Germinal center (tissue), 1 donor: ENCODE measurements at places on chromosomes 16 and 17.

DNA sequence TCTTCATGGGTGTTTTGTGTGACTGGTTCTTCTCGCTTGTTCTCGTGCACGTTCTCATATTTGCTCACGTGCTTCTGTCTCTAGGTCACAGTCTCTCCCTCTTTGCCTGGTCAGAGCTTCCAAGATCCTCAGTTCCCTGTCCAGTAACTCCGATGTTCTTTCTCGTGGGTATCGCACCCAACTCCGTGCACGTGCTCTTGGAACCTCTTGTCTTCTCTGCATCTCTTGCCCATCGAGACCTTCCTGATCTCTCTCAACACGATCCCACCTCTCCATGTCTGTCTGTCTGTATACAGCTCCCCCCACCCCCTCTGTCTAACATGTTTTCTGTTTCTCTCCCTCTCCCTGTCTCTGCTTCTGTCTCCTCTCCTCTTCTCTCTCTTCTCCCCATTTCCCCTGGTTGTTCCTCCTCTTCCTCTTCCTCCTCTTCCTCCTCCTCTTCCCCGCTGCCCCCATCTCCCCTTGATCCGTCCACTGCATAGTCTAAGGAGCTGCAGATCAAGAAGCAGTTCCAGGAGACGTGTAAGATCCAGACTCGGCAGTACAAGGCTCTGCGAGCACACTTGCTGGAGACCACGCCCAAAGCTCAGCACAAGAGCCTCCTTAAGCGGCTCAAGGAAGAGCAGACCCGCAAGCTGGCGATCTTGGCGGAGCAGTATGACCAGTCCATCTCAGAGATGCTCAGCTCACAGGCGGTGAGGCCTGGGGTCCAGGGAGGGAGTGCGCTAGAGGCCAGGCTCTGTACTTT is 6.1 kb downstream of the HIRIP3 start:
- DNase-seq: no peak

DNA sequence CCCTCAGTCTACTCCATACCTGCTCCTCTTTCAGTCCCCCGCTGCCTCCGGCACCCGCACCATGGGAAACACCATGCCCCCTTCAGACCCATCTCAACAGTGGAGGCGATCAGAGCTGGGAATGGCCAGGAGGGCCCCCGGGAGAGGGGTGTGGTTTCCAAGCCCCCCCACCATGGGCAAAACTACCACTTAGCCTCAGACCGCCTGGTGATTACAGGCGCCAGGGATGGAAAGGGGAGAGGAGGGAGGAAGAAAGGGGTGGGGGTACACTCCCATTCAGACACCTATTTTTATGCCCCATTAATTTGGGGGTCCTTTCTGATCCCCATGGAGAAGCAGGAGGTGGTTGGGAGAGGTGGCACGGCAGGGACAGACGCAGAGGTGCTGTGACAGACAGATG is at the start of gene C17orf114:
TSS of gene C17orf114 (minus strand) at position 101 of the 400 bp plus-strand sequence.
- DNase-seq: no peak

DNA sequence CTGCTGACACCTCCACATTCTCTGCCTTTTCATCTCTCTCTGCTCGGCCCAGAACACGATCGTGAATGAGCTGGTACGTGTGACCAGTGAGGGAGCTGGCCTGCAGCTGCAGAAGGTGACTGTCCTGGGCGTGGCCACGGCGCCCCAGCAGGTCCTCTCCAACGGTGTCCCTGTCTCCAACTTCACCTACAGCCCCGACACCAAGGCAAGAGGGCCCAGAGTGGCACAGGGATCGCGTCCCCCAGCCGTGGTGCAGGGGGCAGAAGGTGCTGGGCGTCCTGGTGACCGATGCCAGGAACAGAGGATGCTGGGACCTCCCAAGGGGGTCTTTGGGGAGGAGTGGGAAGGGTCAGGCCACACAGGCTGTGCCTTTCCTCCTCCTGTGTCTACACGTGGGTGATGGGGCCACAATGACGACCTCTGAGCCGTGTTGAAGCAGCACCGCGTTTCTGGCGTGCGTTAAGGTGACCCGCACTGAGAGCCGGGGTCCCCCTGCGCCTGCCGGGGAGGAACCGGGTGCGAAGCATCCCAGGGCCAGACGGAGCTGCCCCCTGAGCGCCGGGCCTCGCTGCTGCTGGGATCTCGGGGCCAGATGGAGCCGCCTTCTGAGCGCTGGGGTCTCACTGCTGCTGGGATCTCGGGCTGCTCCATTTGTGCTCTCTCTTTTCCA is 17.4 kb downstream of the GAA start:
- DNase-seq: no peak

DNA sequence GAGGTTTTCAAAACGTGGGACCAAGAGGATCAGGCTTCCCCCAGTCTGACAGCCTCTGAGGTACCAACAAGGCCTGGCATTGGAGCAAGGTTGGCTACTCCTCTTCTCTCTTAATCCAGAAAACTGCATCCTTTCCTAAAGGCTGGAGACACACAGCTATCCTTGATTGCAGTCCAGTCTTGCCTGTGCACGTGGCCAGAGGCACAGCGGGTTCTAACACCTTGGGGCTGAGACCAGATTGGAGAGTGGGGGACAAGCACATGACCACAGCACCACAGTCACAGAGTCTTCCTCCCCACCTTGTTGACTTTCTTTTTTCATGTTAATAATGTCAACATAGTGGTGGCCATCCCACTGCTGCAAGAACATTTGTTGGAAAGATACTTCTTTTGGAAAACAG is 46.9 kb downstream of the GNAO1 start:
- no peak for DNase-seq

- no peak for DNase-seq
Observed at GRCh38 chr16:84196727-84197394, 5.9 kb downstream of the ADAD2 start.

- DNase-seq: no peak
Observed at GRCh38 chr17:64783556-64784352, 121.6 kb upstream of the SMURF2 start.

- no peak for DNase-seq
Observed at GRCh38 chr17:1931844-1932579, 93.1 kb downstream of the RTN4RL1 start.

DNA sequence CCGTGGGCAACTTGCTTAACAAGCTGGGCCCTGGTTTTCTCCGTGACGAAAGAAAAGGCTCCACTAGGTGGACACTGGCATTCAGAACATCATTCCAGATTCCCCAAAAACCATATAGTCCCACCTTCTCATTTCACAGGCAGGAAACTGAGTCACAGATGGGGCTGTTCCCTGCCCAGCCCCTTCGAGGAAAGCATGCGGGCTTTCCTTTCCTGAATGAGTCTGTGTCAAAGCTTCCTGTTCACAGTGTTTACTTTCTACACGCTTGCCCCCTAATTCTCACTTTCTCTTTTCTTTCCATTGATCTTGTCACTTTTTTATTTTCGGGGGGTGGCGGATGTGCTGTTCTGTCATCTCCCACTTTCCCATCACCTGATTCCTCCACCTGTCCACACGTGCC is 10.3 kb upstream of the LGALS9 start:
- DNase-seq: no peak

DNA sequence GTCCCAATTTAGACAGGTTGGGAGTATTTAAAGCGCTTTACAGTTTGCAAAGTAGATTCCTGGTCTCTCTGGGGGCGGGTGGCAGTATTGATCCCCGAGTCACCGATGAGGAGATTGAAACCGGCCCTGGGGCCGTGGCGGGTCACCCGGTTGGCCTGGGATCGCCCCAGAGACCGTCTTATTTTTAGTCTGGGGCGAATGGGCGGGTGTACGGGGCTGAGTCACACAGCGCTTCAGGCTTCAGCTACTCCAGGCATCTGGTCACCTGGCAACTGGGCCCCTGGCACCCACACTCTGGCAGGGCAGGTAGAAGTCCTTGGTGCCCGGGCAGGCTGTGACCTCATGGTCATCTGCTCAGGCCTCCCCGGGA is 669 bp downstream of the MIEF2 start:
- peak; percentile 53 for DNase-seq

DNA sequence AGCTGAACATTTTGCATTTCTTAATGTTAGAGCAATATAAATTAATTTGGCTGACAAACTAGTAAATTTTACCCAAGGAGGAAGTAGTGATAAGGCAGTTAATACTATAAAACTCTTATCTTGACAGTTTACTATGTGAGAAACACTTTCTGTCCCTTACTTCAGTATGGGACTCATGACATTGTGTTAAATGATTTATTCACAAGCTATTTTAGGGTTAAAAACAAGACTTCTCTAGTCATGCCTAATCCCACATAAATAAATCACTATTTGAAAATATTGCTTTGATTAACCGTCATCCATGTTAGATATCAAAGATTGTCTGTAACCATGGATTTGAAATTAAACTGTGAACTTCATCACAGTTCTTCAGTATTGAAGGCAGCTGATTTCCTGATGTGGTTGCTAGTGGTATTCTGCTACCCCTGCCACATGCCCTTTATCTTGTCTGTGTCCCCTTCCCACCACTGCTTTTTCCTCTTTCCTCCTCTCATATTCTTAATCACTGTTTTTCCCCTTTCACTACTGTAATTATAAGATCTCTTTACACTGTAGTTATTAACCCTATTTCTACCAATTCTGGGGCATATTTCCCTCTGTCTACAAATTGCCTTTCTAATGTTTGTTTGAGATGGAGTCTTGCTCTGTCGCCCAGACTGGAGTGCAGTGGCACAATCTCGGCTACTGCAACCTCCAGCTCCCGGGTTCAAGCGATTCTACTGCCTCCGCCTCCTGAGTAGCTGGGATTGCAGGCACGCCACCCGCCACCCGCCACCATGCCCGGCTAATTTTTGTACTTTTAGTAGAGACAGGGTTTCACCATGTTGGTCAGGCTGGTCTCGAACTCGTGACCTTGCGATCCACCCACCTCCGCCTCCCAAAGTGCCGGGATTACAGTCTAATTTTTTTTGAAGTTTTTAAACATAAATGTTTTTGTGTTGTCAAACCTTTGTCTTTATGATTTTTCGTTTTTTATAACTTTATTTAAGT is 95.6 kb downstream of the STXBP4 start:
- no peak for DNase-seq

- DNase-seq: no peak
Observed at GRCh38 chr17:33803199-33803685, 451.8 kb upstream of the CCL2 start.

DNA sequence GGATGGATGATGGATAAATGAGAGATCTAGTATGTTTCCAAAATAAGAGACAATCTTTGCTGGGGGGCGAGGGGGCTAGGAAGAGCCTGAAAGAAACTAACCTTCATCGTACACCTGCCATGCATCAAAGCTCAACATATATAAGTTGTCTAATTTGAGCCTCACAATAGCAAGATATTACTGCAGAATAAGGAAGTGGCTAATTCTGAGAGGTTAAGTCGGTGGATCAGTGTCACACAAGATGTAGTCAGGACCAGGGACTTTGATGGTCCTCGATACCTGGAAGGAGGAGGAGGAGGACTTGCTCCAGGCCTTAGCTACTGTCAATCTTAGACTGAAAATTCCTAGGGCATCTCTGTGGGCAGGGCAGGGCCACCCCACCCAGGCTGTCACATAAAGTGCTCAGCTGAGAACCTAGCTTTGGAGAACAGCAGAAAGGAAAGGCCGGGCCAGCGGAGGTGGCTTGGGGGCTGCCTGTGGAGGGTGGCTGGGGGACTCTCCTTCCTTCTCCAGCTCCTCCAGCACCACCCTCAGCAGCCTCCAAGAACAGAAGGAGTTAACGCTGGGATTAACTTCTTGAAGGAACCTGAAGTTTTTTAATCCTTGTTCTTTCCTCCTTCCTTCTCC is 460 bp upstream of the SLC13A2 start:
- DNase-seq: no peak

GRCh38 chr17:50963139-50963538 is 97.0 kb upstream of the TOB1 start:
- no peak for DNase-seq

- peak; percentile 52 for DNase-seq
Observed at GRCh38 chr16:22300427-22301071, 3.3 kb downstream of the POLR3E start.

DNA sequence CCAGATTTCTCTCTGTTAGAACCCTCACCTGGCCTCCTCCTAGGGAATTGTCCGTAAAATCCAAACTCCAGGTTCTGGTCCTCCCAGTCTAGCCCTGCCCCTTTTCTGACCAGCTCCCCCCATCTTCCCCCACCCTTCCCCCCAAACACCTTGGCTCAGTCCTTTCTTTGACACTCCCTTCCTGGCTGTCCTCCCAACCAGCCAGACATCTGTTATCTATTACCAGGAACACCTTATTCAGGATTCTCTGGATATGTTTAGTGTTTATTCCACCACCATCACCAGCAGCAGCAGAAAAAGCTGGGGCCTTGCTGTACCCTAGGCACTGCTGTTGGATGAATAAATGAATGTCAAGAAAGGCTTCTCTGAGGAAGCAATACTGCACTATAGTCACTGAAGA is 4.0 kb upstream of the CMTM3 start:
- no peak for DNase-seq
